Activated CD8-positive, alpha-beta memory T cell treated with anti-CD3 and anti-CD28 coated beads, Interleukin-2, amount 10 ng/mL, durations not matched to agents 7 days and 5 days (primary cell): ENCODE measurements at places on chromosomes 2 and 18.

GRCh38 chr18:58208207-58208932, 164.3 kb downstream of the NEDD4L start:
- H3K27me3 ChIP-seq, result peaks cover 14% of the 10 kb centered on the region
- no peaks in the 10 kb centered on the region for H3K36me3 ChIP-seq
- no peak for DNase-seq
- H3K4me1 ChIP-seq, result peaks cover 2% of the 10 kb centered on the region
- no peak overlapping the region for H3K27ac ChIP-seq

DNA sequence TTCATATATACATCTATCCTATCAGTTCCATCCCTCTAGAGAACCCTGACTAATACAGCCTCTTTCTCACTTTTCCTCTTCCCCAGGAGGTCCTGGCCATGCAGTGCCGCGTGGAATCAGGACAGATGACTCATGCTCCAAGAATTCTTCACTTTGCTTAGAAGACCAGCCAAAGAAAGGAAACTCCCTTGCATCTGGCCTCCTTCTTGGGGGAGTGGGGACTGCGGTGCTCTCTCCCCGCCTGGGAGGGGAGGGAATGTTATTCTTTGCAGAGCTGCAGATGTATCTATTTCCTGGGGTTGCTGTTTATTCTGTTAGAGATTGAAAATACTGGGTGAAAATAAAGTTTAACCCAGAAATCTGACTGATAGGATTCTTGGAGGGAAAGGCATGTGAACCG, 111.5 kb upstream of the SH3BP4 start:
- H3K27ac ChIP-seq, result no peak overlapping the region
- H3K4me3 ChIP-seq, result no peak overlapping the region
- DNase-seq, result no peak
- H3K36me3 ChIP-seq, result no peaks in the 10 kb centered on the region
- peaks cover 2% of the 10 kb centered on the region for H3K27me3 ChIP-seq
- H3K4me1 ChIP-seq, result no peaks in the 10 kb centered on the region

DNA sequence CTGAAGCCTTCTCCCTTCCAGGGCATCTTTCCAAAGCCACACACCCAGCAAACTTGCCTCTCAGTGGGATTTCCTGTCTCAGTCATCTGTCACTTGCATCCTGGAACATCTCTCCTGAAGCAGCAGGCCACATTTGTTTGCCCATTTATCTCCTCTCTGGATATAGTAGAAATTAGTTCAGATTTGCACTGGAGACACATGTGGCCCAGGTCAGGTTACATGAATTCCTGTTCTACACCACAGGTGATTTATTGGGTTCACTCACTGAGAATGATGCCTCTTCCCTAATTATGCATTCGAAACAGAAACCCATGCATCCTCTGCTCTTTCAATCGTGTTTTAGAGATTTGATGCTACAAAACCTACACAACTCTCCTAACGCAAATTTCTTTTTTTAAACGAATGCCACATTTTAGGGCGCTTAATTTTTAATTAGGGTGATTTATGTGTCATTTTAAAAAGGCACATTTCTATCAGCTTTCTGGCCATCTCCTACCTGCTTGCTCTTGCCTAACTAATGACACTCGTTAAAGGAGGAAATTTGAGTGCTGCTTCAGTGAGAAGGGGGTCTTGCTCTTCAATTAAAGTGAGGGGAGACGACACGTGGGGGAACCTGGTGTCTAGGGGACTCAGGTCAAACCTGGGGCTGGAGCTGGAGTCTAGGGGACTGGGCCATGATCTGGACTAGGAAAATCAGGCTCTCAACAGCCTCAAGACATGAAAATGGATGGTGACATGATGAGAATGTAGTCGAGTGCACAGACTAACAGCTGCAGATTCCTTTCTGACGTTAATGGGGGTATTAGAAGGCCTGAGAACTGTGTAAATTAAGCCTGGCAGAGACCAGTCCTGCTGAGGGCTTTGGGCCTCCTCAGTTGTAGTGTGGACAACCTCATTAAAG, 221.4 kb downstream of the CLIP4 start:
- H3K4me3 ChIP-seq, result no peak overlapping the region
- no peaks in the 10 kb centered on the region for H3K36me3 ChIP-seq
- H3K27ac ChIP-seq, result no peak overlapping the region
- peaks cover 8% of the 10 kb centered on the region for H3K27me3 ChIP-seq
- no peak for DNase-seq
- peaks cover 2% of the 10 kb centered on the region for H3K4me1 ChIP-seq

DNA sequence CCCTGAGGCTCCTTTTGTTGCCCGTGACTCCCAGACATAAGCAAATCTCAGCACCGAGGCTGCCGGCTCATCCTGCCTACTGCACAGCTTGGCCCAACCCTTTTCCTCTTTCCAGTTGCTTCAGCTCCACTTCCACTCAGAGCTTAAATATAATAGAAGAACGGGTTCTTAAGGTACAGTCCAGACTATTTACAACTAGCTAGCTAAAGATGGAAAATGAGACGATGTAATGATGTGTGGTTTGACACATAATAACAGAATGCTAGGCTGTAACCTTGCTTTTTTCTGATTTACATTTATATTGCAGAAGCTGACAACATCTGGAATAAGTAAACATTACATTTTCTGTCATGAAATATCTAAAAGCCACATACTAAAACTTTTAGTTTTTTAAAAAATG, 26.9 kb upstream of the ATP9B start:
- DNase-seq, result no peak
- H3K4me3 ChIP-seq, result no peak overlapping the region
- no peaks in the 10 kb centered on the region for H3K36me3 ChIP-seq

DNA sequence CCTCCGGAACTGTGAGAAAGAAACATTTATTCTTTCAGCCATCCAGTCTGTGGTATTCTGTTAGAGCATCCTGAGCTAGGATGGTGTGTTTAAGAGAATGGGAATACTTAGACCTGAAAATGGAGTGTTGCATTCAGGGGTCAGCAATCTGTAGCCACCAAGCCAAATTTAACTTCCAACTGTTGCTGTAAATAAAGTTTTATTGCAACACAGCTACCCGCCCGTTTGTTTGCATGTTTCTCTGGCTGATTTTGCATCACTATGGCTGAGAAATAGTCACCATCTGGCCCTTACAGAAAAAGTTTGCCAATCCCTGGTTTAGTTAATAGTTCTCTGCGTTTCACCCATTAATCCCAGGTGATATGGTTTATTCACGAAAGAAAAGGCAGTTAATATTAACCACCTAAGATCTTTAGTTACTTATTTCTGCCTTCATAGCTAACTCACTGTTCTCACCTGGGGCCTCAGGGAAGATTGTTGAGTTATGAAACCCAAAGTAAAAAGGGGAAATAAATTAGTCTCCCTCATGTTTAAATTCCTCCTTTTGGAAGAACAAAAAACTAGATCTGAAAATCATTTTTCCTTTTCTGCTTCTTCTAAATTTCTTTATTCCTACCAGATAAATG, 9.5 kb upstream of the CYS1 start:
- no peak for DNase-seq
- peaks cover 8% of the 10 kb centered on the region for H3K36me3 ChIP-seq
- no peak overlapping the region for H3K27ac ChIP-seq
- peaks cover 11% of the 10 kb centered on the region for H3K4me1 ChIP-seq
- no peak overlapping the region for H3K4me3 ChIP-seq
- peaks cover 77% of the 10 kb centered on the region for H3K27me3 ChIP-seq

- no peaks in the 10 kb centered on the region for H3K27me3 ChIP-seq
- no peaks in the 10 kb centered on the region for H3K36me3 ChIP-seq
- H3K4me1 ChIP-seq, result no peaks in the 10 kb centered on the region
- no peak overlapping the region for H3K4me3 ChIP-seq
- no peak overlapping the region for H3K27ac ChIP-seq
Observed at GRCh38 chr2:133657591-133657990, 89.3 kb upstream of the NCKAP5 start.

- H3K4me3 ChIP-seq, result no peak overlapping the region
- no peaks in the 10 kb centered on the region for H3K27me3 ChIP-seq
- DNase-seq, result no peak
- no peaks in the 10 kb centered on the region for H3K36me3 ChIP-seq
Observed at GRCh38 chr2:120908314-120908975, 172.8 kb downstream of the GLI2 start.

GRCh38 chr2:98463551-98463971, 18.9 kb downstream of the INPP4A start:
- peaks cover 93% of the 10 kb centered on the region for H3K4me1 ChIP-seq
- peak overlapping the region; percentile 61 for H3K4me3 ChIP-seq
- peaks cover 29% of the 10 kb centered on the region for H3K36me3 ChIP-seq

DNA sequence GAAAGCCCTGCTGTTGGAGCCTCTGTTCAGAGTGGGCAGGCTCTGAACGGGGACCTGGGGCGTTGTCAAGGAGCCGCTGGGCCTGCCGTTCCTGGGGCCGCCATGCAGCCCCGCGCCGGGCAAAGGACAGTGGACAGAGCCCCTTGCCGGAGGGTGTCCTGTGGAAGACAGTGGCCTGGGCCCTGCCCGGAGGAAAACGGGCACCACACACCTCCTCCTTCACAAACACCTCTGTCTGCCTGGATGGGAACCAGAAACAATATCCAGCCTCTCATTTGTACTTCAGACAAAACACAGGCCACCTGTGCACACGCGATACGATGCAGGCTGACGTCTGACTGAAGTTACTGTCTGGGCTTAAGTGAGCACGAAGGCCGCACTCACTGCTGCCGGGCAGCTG, 233.7 kb downstream of the TWIST2 start:
- DNase-seq, result no peak
- H3K4me3 ChIP-seq, result no peak overlapping the region
- peaks cover 3% of the 10 kb centered on the region for H3K36me3 ChIP-seq
- H3K27me3 ChIP-seq, result no peaks in the 10 kb centered on the region
- no peaks in the 10 kb centered on the region for H3K4me1 ChIP-seq

DNA sequence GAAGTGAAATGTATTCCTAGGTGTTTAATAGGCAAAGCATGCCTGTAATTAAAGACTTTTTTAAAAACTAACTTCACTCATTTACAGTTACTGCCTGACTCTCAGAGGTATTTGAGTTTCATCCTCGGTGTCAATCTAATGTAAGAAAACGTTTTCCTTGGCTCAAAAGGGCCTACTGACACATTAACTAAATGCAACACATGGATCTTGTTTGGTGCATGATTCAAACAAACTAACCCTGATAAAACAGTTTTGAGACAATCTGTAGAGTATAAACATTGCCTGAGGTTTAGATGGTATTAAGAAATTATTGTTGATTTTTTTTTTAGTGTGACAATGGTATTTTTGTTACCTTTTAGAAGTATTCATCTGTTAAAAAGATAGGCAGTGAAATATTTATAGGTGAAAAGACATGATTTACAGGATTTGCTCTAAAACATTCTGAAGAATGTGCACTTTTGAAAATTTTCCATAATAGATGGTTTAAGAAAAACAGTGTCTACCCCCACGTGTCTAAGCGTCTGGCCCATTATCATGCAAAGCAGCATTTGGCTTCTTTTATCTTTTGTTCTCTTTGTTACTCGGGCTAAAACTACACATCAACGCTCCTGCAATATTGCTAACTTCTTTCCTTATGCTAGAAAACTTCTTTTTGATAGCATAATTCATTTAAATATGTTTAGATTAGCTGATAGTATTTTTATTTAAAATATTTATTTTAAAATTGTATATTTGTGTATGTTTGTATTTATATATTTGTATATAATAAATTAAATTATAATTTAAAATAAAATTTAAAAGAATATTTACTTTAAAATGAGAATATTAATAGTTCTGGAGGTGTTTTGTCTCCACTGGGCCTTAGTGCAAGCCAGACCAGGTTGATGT, 160.2 kb upstream of the NDUFV2 start:
- no peak overlapping the region for H3K27ac ChIP-seq
- no peaks in the 10 kb centered on the region for H3K36me3 ChIP-seq
- no peak overlapping the region for H3K4me3 ChIP-seq
- no peaks in the 10 kb centered on the region for H3K27me3 ChIP-seq
- H3K4me1 ChIP-seq, result no peaks in the 10 kb centered on the region

DNA sequence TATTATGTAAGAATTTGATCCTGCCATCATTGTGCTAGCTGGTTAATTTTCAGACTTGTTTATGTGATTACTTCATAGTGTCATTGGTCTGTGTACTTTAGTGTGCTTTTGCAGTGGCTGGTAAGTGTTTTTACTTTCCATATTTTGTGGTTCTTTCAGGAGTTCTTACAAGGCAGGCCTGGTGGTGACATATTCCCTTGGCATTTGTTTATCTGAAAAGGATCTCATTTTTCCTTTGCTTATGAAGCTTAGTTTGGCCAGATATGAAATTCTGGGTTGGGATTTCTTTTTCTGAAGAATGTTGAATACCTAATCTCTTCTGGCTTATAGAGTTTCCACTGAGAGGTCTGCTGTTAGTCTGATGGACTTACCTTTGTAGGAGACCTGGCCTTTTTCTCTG, 72.8 kb upstream of the MC4R start:
- no peak for DNase-seq
- no peak overlapping the region for H3K27ac ChIP-seq
- H3K36me3 ChIP-seq, result no peaks in the 10 kb centered on the region
- no peak overlapping the region for H3K4me3 ChIP-seq

GRCh38 chr18:3903337-3903736, 453.4 kb downstream of the TGIF1 start:
- no peak overlapping the region for H3K4me3 ChIP-seq
- no peak for DNase-seq
- H3K36me3 ChIP-seq, result no peaks in the 10 kb centered on the region
- peaks cover 3% of the 10 kb centered on the region for H3K27me3 ChIP-seq
- no peak overlapping the region for H3K27ac ChIP-seq
- no peaks in the 10 kb centered on the region for H3K4me1 ChIP-seq

GRCh38 chr18:74930616-74931015, 278.3 kb downstream of the PTGR3 start:
- no peaks in the 10 kb centered on the region for H3K4me1 ChIP-seq
- DNase-seq, result no peak
- H3K27ac ChIP-seq, result no peak overlapping the region
- peaks cover 2% of the 10 kb centered on the region for H3K36me3 ChIP-seq

- H3K27me3 ChIP-seq, result peaks cover 46% of the 10 kb centered on the region
- no peaks in the 10 kb centered on the region for H3K4me1 ChIP-seq
- H3K4me3 ChIP-seq, result no peak overlapping the region
- DNase-seq, result no peak
Observed at GRCh38 chr2:109364217-109364616, 235.2 kb downstream of the SH3RF3 start.

DNA sequence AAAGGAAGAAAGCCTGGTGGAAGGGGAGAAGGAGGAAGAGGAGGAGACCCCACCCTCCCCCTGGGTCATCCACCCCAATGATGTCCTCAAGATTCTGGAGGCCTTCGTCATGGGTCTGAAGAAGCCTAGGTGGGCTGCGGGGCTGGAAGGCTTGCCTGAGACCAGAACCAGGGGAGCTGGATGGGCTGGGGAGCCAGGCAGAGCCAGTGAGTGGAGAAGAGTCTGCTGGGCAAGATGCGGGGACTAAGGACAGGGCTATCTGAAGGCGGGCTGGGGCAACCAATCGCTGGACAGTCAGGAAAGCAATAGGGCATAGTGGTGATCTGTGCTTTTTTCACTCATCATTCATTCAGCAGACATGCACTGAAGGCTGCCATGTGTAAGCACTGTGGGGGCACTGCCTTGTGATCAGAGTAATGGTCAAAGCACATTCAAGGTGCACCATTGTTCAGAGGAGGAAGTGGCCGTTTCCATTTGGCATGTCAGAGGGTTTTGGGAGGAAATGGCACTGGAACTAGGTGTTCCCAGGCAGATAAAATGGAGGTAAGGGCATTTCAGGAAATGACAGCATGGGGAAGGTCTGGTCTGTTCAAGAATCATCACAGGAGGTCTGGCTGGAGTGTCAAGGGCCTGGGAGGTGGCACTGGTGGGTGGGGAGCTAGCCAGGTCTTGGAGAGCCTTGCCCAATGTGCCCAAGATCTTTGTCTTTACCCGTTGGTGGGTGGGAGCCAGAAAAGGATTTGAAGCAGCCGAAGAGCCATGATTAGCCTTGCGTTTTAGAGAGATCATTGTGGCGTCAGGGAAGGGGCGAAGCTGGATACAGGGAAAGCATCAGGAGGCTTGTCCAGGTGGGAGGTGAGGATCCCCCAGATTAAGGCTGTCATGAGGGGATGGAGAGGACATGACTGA, 24.2 kb downstream of the OTOF start:
- peaks cover 14% of the 10 kb centered on the region for H3K27me3 ChIP-seq
- no peaks in the 10 kb centered on the region for H3K4me1 ChIP-seq
- no peak overlapping the region for H3K4me3 ChIP-seq
- DNase-seq, result peak; percentile 31
- no peaks in the 10 kb centered on the region for H3K36me3 ChIP-seq
